Astrocyte (in vitro differentiated cells and primary cell): ENCODE measurements at places on chromosomes 5 and 9.
A peak's percentile ranks its signal among the peaks of the same experiment; 100 is the strongest.

DNA sequence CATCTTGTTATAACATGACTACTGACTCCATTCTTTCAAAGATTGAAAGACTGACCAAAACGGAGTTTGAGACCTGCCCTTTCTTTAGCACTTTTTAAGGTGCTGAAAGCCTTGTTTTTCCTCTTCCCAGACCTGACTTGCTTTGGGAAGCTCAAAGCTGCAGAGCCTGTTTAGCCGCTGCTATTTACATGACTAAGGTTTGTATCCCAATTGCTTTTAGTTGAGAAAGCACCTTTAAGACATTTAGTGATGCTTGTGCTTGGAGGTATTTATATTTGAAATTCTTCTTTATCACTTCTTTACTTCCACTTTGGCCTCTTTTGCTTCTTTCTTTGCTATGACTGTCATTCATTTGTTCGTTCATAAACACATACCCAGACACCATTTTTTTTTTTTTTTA is 182.6 kb upstream of the ELL2 start:
- no peak for DNase-seq

DNA sequence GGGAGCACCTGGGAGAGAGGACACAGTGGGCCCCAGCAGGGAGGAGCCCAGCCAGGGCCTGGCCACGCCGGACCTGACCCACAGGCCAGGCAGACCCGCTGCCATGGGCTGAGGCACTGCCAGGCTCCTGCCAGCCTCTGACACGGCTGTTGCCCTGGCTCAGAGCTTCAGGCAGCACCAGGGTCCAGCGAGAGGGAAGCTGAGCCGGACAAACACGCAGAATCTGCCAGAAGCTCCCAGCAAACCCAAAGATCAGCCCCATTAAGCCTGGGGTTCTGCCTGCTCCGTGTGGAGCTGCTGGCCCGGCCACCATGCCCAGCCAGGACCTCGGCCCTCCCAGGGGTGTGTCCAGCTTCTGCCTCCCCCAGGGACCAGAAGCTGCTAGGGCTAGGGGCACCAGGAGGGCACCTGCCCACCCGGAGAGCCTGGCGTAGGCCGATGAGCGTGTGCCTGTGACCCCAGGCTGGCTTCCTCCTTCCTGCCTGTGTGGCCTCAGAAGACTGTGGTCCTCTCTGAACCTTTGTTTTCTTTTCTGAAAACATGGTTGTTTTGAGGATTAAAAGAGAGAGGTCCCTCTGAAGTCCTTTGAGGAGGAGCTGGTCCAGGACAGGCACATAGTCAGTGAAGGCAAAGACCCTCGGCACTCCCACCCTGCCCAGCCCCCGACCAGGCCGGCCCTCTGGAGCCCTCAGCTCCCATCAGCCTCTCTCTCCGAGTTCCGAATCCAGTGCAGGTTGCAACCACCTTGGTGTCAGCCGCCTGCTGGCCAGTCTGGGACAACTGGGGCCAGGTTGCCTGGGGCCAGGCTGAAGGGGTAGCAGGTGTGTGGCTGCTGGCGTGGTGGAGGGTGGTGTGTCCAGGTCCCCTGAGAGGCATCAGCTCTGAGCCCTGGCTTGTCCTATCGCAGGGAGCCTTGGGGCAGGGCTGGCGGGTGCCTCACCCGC is 39.6 kb downstream of the KCNT1 start:
- DNase-seq: no peak

GRCh38 chr9:135299651-135300345 is 179.8 kb upstream of the PPP1R26 start:
- DNase-seq: no peak

- DNase-seq: peak; percentile 36
These were observed 21.0 kb downstream of the STOM start for GRCh38 chr9:121349009-121349408.

GRCh38 chr5:76675364-76675763 is 40.6 kb upstream of the F2R start:
- no peak for DNase-seq

GRCh38 chr9:92325269-92325990 is at the start of the genes CENPP and NOL8:
Gene CENPP (plus strand): TSS chr9:92325953.
Gene NOL8 (minus strand): TSS chr9:92325350. CDS start chr9:92324161, 1,189 bp downstream.
- peak; percentile 85 for DNase-seq

DNA sequence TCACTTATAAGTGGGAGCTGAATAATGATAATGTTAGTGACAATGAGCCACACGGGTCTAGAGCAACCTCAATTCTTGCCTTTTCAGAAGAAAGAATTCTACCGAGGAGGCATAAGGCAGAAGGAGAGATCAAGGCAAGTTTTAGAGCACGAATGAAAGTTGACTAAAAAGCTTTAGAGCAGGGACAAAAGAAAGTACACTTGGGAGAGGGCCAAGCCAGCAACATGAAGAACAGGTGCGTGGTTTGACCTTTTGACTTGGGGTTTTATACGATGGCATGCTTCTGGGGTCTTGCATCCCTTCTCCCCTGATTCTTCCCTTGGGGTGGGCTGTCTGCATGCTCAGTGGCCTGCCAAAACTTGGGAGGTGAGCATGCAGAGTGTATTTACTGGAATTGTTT is 12.5 kb upstream of the OXCT1 start:
- DNase-seq: no peak

GRCh38 chr5:109953761-109954160 is 264.0 kb downstream of the MAN2A1 start:
- no peak for DNase-seq

DNA sequence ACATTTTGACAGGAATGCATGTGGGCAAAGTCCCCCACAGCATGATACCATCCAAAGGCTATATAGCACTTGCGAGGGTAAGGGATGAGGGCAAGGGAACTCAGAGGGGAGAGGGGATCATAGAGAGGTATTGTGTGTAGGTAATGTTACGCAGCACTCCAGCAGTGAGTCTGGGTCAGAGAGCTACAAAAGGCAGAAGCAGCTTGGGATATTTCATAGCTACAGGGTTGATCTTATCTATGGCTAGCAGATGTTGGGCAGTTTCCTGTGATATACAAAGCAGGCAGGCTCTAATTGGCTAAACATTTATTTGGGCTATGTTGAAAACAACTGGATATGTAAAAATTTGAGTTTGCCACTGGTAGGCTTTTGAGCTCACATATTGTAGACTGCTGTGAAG is 17.8 kb upstream of the SLCO4C1 start:
- DNase-seq: no peak

- no peak for DNase-seq
These were observed 134.1 kb downstream of the ACTBL2 start for GRCh38 chr5:57348376-57349140.

- DNase-seq: no peak
These were observed 15.0 kb upstream of the GLRX start for GRCh38 chr5:95837492-95837891.

GRCh38 chr9:86859056-86859455 is 88.2 kb downstream of the GAS1 start:
- no peak for DNase-seq

DNA sequence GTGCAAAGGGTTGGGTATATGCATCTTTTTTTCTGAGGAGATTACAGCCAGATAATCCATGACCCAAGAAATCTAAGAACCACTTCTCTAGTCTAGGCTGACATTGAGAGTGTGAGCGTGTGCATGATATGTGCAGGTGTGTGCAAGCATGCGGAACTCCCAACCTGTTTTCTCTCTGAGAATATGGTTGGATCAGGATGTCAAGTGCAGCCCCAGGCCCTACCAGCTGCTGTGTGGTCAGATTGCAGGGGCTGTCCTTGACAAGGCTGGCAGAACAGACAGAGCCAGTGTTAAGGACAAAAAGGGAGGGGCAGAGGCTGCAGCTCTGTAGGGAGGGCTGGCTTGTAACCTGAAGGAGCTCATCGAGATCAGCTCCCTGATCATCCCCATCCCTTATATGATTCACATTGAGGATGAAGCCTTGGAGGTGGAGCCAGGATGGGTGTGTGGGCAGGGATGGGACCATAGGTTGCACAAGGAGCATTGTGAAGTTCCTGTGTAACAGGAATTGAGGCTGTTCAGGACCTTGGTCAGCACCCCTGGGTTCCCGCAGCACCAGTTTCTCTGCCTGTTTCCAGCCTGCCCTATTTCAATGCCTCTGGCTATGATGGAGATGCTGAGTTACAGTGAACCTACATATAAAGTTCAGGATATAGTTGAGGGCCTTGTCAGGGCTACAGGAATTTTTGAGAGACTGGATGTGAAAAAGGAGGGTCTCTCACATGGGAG is 52.6 kb upstream of the ARAP3 start:
- peak; percentile 33 for DNase-seq

DNA sequence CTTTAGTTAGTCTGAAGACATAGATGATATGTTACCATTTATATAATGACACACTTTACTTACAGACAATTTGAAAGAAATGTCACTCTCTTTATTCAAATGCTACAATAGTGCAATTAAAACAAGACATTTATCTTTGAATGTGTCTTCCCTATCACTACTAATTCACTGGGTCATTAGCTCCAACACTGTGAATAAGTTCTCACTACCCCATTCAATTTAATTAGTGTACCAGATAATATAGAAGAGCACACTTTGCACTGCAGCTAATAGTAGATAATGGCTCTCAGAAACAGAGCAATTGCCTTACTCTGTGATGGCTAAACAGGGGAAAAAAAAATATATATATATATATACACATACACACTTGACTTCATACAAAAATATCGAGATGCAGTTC is 497.0 kb downstream of the DTWD2 start:
- no peak for DNase-seq

GRCh38 chr9:135927195-135928013 is 20.1 kb upstream of the CAMSAP1 start:
- no peak for DNase-seq
